Bone marrow (tissue), 2 donors: ENCODE measurements at places on chromosomes 4 and X.
A peak's percentile ranks its signal among the peaks of the same experiment; 100 is the strongest.

- DNase-seq: no peak
These were observed 355.2 kb downstream of the KCTD8 start for GRCh38 chr4:44093390-44093789.

DNA sequence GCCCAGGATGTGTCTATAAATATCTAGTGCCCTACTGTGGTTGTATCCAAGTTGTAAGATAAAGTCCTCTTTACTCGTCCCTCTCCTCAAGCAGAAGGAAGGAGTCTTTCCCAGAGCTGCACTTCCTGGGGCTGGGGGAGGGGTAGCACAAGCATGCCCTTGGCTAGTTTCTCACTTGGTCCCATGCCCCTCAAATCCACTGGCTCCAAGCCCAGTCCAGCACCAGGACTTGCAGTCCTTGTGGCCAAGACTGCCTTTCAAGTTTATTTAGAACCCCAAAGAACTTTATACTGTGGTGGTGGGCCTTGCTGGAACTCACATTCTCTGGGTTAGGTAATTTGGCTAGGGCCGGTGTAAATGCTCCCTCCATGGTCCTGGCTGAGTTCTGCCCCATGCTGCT, 43.2 kb upstream of the SLC10A4 start:
- DNase-seq: no peak

DNA sequence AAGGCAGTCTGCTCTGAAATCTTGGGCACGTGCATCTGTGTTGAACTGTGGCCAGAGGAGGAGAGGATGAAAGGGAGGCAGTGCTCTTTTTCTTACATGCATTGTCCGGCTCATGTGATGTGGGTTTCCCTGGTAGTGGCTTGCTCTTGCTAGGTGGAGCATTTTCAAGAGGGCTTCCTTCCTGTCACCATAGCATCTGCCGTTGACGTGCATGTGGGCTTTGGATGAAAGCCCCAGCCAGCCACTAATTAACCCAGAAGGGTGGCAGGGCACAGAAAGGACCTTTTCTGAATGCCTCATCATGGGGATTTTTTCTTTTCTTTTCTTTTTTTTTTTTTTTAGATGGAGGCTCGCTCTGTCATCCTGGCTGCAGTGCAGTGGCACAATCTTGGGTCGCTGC, 121.3 kb downstream of the GPR143 start:
- DNase-seq: no peak

DNA sequence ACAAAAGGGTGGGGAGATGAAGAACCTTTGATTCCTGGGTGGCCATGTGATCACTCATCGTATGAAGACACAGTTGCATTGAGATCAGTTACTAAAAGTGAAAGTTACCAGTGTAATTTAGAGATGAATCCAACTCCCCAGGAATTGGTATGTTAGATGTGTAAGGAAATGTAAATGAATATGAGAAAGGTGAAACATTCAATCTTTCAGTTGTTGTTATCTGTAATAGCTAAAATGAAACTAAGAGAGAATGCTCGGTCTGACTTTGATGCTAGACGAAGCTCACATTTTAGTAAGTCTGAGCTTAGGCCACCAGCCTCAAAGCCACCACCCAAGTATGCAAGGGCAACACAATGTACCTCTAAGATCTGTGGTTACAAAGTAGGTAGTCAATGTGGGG, 194.3 kb upstream of the POF1B start:
- no peak for DNase-seq

GRCh38 chrX:66833426-66833825, 194.5 kb upstream of the EDA2R start:
- no peak for DNase-seq

DNA sequence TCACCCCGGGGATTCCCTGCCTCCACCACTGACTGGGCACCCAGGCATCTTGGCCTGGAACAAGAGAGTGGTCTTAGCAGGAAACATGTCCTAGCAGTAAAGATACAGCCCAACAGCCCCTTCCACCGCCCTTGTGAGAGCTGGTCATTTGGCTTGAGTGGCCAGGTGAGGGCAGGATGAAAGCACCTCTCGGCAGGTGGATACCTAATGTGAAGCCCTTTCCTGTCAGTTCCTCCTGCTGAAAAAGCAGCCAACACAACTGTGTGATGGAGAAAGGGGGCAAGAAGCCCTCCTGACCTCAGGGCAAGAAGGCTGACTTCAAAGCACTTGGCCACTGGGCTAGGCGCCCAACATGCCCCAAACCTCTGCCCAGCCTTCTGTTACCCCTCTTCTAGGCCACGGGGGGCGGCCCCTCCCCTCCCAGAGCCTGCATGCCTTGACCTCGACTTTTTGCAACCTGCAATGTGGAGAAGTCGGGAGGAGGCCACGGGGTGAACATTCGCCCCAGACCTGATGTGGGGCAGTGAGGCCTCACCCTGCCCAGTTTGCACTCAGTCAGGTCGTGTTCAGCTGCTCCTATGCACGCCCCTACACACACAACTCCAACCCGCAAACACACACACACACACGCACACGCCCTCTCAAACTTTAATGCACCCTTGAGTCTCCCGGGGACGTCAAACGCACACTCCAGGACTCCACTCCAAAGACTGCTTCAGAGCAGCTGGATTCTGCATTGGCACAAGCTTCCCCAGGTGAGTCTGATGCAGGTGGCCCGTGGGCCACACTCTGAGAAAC, 1.1 kb downstream of the LGI2 start:
- DNase-seq: no peak

GRCh38 chr4:23878246-23878891, 11.5 kb downstream of the PPARGC1A start:
- no peak for DNase-seq

- DNase-seq: no peak
These were observed 45.4 kb downstream of the APLN start for GRCh38 chrX:129609395-129609794.

DNA sequence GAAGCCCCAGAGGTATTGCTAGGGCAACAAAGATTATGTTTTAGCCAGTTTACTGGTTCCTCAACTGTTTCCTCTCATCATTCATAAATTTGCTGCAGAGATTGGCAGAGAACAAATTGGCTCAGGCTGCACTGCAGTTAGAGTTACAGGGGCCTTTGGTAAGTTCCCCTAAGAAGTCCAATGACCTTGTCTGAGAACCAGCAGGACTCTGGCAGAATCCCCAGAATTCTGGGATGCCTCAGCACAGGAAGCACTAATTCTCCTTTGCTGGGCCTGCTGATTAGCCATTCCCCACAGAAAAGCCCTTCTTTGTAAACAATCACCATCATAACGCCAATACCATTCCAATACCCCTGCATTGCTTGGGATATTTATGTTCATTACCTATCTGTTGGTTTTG, 151.3 kb downstream of the USP46 start:
- DNase-seq: no peak

DNA sequence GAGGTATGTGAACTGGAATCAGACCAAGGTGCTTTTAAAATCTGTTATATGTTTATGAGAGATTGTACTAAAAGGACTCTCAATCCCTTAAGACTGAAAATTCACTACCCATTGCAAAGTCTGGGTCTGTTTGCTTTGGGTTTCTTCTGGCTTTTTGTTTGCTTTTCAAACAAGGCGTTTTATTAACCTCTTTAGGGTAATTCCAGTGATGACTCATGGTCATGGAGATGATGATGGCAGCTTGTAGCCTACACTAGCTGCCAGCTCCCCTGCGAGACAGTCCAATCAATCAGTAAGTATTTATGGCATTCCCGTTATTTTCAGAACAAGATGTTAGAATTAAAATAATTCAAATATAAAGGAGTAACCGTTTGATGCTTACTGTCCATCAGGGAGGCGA, 643.8 kb upstream of the FTHL17 start:
- no peak for DNase-seq

DNA sequence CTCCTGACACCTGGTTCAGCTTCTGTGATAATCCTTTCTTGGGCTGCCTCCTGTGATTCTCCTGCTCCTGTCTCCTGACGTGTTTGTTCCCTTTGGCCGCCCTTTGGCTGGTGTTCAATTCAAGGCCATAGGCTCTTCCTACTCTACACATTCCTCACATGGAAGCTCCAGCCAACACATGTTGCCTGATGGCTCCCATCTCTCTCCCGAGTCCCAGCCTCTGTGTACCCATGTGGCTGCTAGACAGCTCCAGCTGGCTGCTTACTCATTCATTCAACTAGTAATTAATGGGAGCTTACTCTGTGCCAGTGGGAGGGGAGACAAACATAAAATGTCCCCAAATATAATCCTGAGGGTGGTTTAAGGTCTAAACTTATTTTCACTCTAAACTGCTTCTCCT, 9.2 kb upstream of the MED28 start:
- no peak for DNase-seq

DNA sequence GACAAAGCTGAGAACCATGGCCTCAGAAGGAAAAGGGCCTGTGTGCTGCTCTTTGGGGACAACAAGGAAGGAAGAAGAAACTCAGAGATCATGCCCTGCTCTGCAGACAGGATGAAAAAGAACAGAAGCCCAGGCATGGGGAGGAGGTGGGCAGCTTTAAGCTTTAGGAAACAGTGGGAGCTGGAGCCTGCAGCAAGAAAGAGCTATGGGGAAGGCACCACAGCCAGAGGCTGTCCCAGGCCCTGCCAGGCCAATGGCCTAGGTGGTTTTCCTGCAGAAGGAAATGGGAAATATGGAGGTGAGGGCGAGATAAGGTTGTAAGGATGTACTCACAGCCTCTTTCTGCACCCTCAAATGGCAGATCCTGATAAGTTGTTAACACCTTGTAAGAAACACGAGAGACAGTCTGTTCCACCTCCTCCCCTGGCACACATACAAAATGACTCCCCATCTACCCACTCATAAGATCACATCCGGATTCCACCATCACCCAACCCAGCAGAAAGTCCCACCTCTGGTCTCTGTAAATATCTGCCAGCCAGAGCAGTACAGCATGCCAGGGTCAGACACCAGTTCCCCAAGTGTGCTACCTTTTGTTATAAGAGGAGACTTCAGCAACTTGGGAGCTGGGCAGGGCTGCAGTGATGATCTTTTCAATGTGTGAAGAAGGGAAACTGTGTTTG, 105.2 kb downstream of the RTL5 start:
- no peak for DNase-seq

- no peak for DNase-seq
These were observed 1457.2 kb upstream of the PCDH7 start for GRCh38 chr4:29262986-29263385.

GRCh38 chr4:176090115-176090514, 24.5 kb downstream of the WDR17 start:
- DNase-seq: peak; percentile 34

- DNase-seq: no peak
These were observed 99.8 kb downstream of the ARSF start for GRCh38 chrX:3141031-3141430.

DNA sequence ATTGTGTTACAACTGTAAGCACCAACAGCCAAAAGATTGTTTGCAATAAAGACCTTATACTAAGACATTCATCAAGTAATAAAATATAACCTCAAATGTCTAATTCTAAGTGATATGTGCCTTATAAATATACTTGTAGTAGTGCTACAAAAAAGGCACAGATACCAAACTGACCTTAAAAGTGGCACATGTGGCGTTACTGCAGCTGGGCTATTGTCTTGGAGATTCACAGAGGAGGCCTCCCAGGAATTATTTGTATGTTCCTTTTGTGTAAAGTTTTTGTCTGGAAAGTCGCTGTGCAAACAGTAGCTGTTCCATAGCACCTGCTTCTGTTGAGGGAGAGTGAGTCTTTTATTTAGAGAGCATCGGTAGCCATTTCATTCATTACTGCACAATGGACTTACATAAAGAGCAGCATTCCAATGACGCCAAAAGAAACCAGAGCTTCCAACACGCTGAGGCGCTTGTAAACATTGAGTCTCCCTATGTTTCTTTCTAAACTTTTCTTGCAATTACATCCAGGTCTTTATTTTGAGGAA, 143.7 kb downstream of the RPA4 start:
- DNase-seq: no peak

- no peak for DNase-seq
These were observed 513.8 kb upstream of the FAM241A start for GRCh38 chr4:111631215-111631999.

- DNase-seq: no peak
These were observed 73.8 kb upstream of the PHOX2B start for GRCh38 chr4:41822325-41822724.

GRCh38 chr4:113179996-113180395, 130.5 kb downstream of the ANK2 start:
- no peak for DNase-seq

DNA sequence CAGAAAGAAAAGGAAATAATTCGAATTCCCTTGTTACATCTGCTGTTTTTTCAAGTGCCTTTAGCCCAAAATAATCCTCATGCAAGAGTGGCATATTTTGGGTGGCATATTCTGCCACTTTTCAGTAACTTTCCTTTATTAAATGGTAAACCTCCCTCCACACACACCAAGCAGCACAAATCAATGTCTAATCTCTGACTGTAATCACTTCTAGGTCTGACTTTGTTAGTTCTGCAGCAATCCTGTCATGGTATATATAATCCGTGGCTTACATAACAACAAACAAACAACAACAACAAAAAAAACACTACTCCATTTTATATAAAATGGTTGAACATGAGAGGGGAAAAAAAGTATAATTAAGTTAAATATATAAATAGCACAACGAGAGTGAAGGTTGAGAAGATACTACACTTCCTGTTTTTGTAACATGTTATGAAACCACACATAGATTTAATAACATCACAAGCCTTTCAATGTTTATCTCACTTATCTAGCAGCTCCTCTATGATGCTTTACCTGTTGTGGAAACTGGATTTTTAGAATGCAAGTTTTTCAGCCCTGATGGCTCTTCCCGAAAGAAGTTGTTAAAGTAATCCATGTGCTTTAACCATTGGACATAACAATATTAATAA, 715.4 kb downstream of the GRXCR1 start:
- DNase-seq: no peak

GRCh38 chrX:30653415-30654131, at the start of gene GK:
Gene GK, plus strand, starts transcription at chrX:30653423. Its CDS starts 115 bp downstream, at chrX:30653538.
- DNase-seq: no peak

- no peak for DNase-seq
These were observed 17.1 kb upstream of the SLC7A11 start for GRCh38 chr4:138259271-138259670.

DNA sequence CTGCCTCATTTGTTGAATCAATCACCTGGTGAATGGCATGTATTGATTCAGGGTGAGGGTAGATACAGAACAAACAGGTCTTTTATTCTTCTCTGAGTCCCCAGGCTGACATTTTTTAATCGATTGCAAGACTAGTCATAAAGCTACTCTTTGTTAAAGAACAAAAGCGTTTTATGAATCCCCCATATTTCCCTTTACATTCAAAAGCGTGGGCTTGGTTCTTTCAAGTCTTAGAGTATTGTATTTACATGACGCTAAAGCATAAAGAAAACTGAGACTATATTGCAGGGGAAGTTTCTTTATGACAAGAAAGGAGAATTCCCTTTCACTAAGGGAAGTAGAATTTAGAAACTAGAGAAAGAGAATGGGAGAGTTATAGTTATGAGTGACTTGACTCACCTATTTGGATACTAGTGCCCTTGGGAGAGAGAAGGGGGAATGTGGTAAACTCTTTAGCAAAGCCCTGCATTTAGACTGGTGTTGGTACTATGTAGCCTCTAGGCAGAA, 69.3 kb upstream of the PDE5A start:
- DNase-seq: no peak

- no peak for DNase-seq
These were observed 50.8 kb downstream of the LRP2BP start for GRCh38 chr4:185344743-185345538.

GRCh38 chrX:96906741-96907140, 23.0 kb downstream of the RPA4 start:
- DNase-seq: no peak
